ENCODE measurements at places on chromosomes 4 and X.

DNA sequence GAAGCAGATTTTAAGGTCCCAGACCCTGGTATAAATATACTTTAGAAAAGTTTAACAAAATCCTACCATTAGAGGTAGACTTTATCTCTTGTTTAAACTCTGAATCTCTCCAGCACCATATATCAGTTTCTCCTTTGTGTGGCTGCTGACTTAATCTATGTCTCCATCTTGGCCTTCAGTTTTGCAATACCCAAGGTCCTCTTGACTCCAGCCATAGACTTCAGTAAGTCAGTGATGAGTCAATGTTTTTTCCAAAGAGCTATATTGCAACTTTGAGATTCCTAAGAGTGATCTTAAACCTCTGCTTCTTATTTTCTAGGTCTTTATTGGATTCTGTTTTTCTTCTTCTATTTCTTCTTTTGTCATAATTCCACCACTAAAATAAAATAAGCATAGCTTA is 50.8 kb upstream of the ADGRL3 start:
- DNase-seq, result no peak

- no peak for DNase-seq
These were observed 4.8 kb downstream of the MND1 start for GRCh38 chr4:153349206-153349805.

GRCh38 chr4:2251795-2252529 is 9.9 kb downstream of the MXD4 start:
- DNase-seq, result no peak

DNA sequence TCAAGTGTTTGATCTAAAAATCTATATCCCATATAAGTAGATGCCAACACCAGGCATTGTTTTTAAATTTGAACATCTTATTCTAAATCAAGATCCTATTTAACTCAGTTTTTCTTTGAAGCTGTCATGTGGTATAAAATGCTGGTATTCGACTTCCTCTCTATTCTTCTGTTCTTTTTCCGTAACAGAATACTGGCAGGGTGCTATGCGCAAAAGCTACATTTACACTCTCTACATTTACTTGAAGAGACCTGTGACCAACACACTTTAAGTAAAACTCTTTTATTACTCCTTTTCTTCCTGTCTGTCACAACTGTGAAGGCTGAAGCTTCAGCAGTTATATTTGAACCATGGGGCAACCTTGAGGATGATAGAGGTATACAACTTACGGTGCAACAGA is 612.8 kb downstream of the C4orf33 start:
- no peak for DNase-seq

DNA sequence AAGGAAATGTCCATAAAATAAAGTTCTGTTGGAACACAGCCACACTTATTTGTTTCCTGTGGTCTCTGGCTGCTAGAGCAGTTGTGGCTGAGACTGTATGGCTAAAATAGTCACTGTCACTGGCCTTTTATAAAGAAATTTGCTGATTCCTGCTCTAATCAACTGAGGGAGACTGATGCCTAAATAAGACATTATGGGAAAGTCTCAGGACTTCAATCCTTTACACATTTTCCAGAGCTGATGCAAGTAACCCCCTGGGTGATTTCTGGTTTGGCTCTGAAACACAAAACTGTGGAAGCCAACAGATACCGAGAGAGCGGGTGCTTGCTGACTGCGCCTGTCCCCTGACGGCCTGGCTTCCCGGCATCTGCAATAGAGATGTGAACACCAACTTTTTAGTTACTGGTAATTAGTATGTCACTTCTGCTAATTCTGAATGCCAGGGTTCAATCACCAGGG is 64.0 kb downstream of the POLR2B start:
- DNase-seq, result no peak

- DNase-seq, result peak; percentile 70
These were observed 84.0 kb downstream of the WWC2 start for GRCh38 chr4:183182873-183183725.

Data from HCT116 (cell line).